Foreskin fibroblast (primary cell): ENCODE measurements at places on chromosomes 7 and 10.

DNA sequence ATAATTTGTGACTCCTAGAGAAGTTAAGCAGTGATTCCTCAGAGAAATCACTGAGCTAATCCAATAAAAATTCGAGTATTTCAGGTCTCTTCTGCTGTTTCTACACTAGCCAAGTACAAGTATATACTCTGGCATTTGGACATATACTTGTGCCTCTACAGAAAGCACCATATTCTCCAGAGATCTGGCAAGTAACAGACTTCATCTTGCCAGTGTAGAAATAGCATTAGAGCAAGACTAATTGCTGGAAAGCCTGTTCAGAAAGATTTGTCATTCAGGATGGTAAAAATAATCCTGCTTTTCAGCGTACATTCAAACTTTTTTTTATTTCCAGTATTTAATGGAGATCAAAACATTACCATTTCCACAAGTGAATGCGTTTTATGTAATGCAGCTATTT lies 410.8 kb upstream of the ETV1 start:
- DNase-seq: no peak

DNA sequence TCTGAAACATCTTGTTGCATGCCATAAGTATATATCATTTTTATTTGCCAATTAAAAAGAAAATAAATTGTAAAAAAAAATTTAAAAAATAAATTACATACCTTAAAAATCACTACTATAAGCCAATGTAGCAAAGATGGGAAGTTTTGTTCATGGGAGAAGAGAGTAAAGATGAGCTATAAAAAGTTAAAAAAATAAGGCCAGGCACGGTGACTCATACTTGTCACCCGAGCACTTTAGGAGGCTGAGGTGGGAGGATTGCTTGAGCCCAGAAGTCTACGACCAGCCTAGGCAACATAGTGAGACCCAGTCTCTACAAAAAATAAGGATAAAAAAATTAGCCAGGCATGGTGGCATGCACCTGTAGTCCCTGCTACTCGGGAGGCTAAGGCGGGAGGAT lies 8.4 kb upstream of the STK32C start:
- no peak for DNase-seq

DNA sequence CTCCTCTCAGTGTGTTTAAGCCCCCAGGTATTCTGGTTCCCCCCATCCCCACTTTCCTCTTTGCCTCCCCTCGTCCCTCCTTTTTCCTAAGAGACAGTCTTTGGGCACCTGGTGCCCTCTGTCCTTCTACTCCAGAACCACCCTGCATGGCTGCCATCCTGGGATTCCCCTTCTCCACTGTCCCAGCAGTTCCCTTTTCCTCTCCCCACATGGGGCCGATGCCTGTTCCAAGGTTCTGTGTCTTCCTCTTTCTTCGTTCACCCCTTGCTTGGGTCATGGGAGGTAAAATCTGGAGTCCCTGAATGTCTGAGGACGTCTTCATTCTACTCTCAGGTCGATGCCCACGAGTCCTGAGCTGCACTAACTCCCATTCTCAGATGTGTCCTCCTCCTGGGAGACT lies 120.8 kb downstream of the TAX1BP1 start:
- DNase-seq: no peak

GRCh38 chr7:79211724-79212123 lies 241.7 kb downstream of the MAGI2 start:
- DNase-seq: no peak

DNA sequence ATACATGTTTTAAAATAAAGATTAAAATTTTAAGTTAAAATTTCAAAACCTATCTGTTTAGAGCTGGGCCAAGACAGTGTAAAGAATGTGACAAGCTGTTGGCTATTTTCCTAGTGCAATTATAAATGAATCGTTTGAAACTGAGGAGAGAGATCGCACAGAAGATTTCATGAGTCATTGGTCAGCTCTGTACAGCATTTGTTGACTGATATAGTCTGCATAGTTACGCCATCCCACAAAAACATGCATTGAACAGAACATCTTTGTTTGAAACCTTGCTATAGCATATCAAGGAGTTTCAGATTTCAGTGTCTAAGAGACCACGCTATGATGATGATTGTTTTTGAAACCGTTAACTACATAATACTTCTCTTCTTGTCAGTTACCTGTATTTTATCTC lies 1.3 kb upstream of the C10orf67 start:
- DNase-seq: peak; percentile 28

DNA sequence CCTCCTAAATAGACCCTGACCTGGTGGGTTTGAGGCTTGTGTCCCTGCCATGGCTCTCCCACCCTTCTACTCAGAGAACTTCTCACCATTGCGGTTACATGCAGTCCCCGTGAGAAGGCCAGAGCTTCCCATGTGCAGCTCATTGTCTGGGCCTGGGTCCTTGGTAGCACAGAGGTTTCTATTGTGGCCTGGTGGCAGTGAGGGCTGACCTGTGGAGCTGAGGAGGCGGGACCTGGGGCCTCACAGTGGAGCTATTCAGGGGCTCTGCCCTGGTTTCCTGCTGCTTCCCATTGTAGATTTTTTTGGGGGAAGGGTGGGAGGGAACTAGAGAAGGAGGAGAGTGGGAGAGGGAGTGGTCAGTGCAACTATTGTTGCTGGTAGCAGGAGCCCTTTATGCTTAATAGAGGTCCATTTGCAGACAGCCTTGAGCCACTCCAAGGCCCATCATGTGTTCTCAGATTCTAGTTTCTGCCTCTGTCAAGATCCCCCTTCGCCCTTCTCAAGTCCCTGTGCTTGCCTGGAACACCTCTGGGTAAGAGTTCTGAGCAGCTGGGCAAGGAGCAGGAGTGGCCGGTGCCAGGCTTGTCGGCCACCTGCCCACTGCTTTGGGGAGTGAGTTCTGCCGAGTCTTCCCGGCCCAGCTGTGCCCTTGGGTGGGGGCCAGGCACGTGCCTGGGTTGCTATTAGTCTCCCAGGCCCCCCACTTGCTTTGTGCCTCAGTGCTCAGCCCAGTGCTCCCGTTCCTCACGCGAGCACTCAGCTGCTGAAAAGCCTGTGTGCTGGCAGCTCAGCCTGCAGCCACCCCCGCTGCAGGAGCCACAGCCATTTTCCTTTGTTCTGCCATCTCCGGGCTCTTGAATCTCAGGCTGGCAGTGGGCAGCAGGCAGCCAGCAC lies 10.7 kb downstream of the TSPAN14 start:
- DNase-seq: peak; percentile 59
